SK-N-MC (cell line): ENCODE measurements at places on chromosomes 7 and 10.
A peak's percentile ranks its signal among the peaks of the same experiment; 100 is the strongest.

DNA sequence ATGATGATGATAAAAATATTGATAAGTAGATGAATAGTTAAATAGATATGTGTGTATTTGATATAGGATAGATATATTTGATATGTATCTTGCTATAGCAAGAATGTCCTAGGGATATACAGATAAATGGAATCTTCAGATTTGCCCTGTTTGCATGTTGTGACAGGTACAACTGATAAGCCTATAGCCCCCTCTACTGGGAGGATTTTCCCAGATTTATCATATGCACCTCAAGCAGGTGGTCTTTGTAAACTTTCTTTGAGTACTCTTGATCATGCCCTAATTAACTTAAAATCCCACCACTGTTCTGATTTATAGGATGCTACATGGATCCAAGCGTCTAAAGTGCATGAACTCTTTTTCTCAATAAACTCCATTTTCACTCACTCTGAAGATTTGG, 1050.7 kb downstream of the SORCS3 start:
- peak; percentile 2 for DNase-seq

- DNase-seq = no peak
Observed at GRCh38 chr10:29112827-29113615, 175.8 kb upstream of the LYZL1 start.

GRCh38 chr10:86439544-86439943, 72.9 kb upstream of the GRID1 start:
- DNase-seq = no peak

- DNase-seq = no peak
Observed at GRCh38 chr7:38870147-38870546, 38.8 kb downstream of the VPS41 start.

- DNase-seq = no peak
Observed at GRCh38 chr7:150845421-150845861, 6.9 kb upstream of the AOC1 start.

GRCh38 chr7:92994901-92995300, 122.9 kb downstream of the SAMD9 start:
- DNase-seq = no peak

- DNase-seq = no peak
Observed at GRCh38 chr7:94064541-94065191, 60.5 kb upstream of the BET1 start.

- no peak for DNase-seq
Observed at GRCh38 chr10:29470355-29470705, 164.4 kb downstream of the SVIL start.

DNA sequence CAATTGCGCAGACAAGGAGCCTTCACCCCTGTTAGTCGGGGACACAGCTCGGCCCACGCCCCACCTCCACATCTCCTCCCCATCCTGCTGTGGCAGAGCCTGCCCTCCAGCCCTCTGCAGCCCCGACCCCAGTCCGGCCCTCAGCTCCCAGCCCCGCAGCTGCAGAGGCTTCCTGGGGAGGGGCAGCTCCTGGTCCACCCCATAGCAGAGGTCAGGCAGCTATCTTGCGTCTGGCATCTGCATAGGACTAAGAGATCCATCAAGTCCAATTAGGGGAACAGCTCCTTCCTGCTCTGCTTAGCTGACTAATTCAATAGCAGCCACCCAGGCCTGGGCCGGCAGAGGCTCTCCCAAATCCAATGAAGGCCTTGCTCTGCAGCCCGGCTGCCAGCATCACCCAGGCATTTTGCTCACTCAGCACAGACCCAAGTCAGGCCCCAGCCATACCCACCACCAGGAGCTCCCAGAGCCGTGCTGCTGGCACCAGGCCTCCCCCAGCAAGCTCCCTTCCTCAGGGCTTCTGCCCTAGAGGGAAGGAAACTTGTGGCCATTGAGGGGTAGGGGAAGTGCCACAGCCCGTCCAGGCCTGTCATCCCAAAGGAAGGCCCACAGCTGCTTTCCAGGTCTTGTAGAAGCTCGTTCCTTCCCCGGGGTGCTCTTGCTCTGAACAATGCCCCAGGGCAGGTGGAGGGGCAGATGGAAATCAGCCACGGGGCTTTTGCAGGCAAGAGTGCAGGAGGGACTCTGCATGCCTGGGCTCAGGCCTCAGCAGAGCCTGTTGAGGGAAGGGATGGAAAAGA, 106.2 kb upstream of the RET start:
- no peak for DNase-seq

DNA sequence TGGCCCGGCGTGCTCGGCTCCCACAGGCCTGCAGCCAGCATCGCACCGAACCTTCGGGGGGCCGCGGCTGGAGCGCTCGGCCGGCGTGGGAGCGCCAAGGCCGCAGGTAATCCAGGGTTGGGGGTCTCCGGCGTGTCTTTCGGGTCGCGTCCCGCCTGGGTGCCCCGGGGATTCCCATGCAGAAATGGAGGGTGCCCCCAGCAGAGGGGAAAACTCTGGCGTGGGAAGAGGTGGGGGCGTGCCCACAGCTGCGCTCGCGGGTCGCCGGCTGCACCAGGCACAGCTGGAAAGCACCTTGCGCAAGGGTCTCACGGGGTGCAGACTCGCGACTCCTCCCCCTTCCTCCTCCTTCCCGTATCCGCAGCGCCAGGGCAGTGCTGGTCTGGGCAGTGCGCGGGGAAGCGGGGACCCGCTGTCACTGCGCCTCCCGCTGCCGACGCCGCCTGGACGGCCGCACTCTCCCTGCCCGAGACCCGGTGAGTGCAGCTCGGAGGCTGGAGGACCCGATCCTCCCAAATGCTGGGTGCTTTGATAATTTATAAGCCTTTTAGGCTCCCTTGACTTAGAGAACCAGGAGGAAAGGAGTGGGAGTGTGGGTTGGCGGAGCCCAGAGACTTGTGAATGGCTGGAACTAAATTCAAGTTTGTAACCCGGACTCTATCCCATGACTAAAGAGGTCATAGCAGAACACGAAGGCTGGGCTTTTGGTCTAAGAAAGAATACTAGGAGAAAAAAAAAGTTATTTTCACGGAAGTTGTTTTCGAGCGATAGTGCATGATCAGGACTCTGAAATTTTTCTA, 489 bp downstream of the MAP3K8 start:
- no peak for DNase-seq

DNA sequence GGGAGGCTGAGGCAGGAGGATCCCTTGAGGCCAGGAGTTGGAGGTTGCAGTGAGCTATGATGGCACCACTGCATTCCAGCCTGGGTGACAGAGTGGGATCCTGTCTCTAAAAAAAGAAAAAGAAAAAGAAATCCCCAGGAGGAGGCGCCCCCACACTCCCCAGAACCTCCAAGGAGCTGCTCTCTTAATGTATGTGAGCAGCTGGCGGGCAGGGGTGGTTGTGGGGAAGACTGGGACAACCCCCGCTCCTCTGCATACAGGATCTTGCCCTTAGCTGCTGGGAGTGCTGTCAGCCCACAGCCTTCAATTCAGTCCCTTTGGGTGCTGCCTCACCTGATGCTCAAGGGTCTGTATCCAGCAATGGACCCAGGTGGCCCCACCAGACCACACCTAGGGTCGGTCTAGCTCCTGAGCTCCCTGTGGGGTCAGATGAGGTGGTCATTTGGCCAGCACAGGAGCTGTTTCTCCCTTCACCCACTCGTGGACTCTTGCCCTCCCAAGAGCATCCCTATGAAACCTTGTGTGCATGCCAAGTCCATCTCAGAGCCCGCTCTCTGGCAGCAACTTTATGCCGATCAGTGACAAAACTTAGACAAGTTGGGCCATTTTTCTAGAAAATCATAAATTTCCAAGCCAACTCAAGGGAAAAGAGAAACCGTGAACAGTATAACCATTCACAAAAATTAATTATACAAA, 97.5 kb downstream of the CREM start:
- no peak for DNase-seq

DNA sequence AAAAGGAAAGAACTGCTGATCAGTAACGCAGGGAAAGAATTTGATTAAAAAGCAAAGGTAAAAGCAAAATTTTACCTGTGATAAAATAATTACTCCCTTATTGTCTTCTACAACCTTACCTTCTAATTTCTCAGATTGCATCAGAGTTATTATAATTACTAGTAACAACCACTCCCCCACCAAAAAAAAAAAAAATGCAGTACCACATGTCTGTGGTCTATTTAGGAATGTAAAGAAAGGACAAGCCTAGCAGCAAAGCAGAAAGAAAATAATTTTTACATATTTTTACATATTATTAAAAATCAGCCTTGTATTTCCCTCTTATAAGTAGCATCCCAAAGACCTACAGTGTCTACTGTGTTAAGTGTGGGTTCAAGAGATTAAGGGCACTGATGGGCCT, 430.4 kb downstream of the TFEC start:
- DNase-seq = peak; percentile 28

GRCh38 chr7:151381098-151381347, 28.8 kb downstream of the WDR86 start:
- no peak for DNase-seq

- DNase-seq = peak; percentile 40
Observed at GRCh38 chr7:366161-366803, 76.3 kb downstream of the FOXL3 start.
